Tongue (tissue), 3 donors: ENCODE measurements at places on chromosomes 13 and 19.

DNA sequence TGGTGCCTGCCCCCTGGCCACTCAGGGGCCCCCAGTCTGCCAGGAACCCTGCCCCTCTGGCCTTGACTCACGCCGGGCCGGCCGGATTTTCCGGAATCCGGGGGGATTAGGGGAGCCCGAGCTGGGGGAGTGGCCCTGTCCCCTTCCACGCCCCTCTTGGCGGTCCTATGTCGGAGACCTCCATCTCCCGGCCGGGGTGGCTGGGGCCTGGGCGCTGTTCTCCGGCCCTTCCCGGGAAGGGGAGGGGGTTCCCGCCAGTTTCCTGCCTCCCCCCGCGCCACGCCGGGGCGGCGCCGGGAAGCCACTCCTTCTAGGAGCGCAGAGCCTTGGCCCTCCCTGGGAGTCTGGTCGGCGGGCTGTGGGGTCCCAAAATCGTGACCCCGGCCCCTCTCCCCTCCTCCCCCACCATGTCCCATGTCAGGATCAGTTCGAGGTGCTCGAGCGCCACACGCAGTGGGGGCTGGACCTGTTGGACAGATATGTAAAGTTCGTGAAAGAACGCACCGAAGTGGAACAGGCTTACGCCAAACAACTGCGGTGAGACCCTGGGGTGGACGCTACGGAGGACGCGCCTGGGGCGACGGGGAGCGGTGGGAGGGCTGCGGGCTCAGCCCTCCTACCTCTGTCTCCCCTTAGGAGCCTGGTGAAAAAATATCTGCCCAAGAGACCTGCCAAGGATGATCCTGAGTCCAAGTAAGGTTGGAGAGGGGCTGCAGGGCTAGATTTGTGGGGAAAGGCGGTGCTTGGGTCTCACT lies 1.3 kb downstream of the TRIP10 start:
- peak; percentile 81 for DNase-seq

DNA sequence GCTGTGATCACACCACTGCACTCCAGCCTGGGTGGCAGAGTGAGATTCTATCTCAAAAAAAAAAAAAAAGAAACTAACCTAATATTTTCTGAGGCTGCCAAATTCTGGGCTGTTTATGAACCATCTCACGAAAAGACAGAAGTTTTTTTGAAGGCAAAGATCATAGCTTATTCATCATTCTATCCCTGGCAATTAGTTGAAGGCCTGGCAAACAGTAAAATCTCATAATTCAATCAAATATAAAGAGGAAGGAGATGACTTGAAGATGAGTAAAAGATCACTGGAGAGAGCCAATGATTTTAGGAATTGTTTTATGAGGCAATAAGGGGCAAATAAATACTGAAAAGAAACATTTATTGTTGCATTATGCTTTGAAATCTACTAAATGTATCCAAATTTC lies 216.5 kb downstream of the DCLK1 start:
- DNase-seq, result no peak

DNA sequence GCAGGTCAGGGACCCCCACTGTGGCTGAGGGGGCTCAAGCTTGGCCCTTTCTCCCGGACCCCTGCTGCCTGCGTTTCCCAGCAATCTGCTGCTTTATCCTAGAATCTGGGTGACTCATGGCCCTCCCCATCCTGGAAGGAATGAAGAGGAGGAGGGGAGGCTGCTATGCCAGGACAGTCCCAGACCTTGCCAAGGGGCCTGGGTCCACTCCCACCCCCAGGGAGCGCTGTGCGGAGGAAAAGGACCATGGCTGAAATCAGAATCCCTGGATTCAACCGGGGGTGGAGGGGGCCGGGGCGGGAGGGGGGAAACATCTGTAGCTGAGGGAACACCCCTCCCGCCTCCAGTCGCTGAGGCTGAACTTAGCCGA lies 20.5 kb downstream of the ZNF114 start:
- DNase-seq, result peak; percentile 62

DNA sequence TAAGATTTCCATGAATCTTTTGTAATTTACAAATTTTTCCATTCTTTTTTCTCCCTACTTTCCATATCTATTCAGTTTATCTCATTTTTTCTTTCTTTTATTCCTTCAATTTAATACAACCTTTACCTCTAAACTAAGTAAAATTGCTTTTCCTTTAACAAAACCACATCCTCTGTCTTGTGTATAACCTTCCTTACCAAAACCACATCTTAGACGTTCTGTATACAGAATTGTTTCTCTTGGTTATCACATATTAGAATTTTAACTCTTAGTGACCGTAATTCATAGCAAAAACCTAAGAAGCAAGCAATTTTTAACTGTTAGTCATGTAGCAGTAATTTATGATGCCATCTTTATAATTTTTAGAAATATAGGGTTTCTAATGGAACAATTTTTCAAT lies 15.0 kb downstream of the PPP5C start:
- no peak for DNase-seq

GRCh38 chr19:17681505-17682125 lies 6.5 kb downstream of the UNC13A start:
- peak; percentile 46 for DNase-seq

DNA sequence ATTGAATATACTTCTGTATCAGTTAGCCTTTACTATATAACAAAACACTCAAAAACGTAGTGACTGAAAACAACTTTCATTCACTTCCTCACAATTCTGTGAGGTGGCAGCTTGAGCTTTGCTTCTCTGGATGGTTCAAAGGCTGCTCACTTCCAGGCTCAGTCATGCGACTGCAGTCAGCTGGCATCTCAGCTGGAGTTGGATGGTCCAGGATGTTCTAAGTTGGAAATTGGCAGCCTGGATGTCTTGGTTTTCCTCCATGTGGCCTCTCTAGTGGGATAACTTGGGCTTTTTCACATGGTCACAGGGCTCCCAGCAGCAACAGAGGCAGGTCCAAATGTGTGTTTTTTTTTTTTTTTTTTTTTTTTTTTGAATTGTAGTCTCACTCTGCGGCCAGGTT lies 204.4 kb downstream of the LACC1 start:
- no peak for DNase-seq
